ENCODE measurements at places on chromosomes 13 and 19.

DNA sequence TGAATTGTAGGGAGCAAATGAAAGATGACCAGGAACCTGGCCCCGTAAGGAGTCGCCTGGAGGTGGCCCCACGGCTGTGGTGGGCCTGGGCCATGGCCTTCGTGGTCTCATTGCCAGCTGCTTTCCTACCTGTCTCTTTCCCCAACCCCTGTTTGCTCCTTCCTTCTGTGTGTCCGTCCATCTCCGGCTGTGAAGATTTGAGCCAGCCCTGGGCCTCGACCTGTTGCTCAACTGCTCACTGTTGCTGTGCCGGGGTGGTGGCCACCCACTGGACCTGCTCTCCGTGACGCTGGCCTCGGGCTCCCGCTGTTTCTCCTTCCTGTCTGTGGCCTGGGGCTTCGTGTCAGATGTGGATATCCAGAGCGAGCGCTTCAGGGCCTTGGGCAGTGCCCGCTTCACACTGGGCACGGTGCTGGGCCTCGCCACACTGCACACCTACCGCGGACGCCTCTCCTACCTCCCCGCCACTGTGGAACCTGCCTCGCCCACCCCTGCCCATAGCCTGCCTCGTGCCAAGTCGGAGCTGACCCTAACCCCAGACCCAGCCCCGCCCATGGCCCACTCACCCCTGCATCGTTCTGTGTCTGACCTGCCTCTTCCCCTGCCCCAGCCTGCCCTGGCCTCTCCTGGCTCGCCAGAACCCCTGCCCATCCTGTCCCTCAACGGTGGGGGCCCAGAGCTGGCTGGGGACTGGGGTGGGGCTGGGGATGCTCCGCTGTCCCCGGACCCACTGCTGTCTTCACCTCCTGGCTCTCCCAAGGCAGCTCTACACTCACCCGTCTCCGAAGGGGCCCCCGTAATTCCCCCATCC is 8.5 kb downstream of the DBP start:
- DNase-seq, result no peak

DNA sequence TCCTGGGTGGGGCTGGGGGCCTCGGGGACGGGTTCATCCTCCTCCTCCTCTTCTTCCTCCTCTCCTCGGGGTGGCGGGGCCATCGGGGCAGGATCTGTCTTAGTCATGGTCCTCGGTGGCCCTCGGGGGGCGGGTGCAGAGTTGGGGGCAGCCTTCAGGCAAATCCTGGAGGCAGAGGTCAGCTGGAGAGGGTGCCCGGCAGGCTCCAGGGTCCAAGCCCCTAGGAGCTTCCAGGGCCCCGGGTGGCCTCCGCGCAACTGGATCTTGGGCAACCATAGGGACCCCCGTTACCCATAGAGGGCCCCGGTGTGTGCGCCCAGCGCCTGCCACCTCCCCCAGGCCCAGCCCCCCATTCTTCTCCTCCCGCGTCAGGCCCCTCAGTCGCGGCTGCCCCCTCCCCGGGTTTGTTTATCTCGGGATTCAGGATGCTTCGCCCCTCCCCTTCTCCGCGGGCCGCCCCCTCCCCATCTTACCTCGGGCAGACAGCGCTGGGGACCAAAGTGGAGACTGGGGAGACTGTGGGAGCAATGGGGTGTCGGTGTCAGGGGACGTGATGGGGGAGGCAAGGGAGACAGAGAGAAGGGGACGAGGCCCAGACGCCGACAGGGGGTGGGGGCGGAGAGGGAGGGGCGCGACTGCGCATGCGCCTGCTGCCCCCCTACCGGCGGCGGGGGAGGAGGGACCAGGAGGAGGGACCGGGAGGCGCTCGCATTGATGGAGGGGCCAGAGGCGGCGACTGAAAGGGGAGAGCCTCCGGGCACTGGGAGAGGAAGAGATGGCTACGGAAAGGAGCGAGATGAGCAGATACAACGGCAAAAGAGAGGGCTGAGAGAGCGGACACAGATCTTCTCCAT is at the start of gene CLIP3:
Gene CLIP3 (minus strand): TSS at position 623 of the 854 bp plus-strand sequence. CDS start 516 bp downstream, at position 107.
- DNase-seq, result peak; percentile 31

DNA sequence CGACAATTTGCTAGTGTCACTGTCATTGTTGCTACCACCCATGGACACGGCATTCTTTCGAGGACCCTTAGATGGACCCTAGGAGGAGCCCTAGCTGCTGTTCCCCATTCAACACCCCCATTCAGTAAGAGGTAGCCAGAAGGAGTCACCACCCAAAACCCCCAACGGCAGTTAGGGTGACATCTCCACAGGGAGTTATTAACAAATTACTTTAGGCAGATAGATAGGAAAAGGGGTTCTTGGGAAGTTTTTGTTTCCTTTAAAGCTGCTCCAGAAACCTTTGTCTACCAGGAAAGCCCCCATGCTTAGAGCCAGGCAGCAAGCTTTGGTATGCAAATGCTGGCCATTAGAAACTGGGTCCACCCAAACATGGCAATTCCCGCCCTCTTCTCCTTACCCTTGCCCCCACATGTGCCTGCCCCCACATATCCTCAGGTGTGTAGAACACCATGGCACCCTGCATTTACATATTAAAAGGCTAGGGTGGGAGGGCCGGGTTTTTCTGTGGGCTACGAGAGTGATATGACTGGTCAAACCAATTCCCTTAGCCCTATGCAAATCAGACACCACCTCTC is 190.9 kb downstream of the SLITRK6 start:
- DNase-seq, result no peak

DNA sequence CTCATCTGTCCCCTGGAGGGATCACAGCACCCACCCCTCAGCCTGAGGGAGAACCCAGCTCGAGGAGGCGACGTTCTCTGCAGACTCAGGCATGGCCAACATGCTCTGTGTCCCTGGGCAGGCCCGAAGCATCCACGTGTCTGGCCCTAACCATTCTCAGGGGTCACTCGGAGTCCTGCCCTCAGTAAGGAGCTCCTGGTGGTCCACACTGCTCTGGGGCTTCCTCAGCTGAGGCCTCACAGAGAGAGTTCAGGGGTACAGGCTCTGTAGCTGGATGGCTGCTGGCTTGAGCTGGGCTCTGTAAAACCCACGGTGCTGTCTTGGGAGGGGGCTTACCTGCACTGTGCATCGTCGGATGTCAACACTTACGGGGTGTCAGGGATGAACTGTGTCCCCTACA is 4.4 kb upstream of the SIGLEC8 start:
- no peak for DNase-seq

GRCh38 chr13:96743296-96744089 is 250.8 kb downstream of the OXGR1 start:
- no peak for DNase-seq

- DNase-seq, result no peak
Measured at GRCh38 chr19:31232871-31233270, 116.4 kb downstream of the TSHZ3 start.

GRCh38 chr19:34982275-34982674 is 17.8 kb upstream of the GRAMD1A start:
- DNase-seq, result no peak

GRCh38 chr19:16593181-16593580 is 21.0 kb upstream of the SLC35E1 start:
- no peak for DNase-seq

DNA sequence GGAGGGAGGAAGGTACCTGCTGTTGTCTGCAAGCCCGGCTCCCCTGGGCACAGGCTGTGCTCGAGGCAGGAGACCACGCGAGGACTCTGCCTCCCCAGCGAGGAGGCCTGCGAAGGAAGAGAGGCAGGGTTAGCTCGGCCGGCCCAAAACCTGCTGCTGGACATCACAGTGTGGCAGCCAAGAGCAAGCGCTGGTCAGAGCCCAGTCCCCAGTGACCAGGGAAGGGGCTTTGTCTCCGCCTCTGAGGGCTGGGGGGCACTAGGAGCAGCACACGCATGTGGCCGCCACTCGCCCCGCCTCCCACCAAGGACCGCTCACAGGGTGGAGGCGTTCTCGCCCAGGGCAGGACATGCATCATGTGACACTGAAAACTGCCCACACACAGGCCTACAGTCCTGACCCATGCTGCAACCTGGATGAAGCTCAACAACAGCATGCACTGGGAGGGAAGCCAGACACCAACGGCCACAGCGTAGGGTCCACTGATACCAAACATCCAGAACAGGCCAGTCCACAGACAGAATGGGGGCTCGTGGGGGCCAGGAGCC is 8.5 kb downstream of the MIER2 start:
- DNase-seq, result no peak

GRCh38 chr19:30168760-30169159 is 203.4 kb upstream of the ZNF536 start:
- DNase-seq, result no peak

- DNase-seq, result no peak
Measured at GRCh38 chr19:13812544-13812943, 17.3 kb downstream of the ZSWIM4 start.

GRCh38 chr19:18098891-18099622 is 1.5 kb downstream of the MAST3 start:
- DNase-seq, result no peak

- no peak for DNase-seq
Measured at GRCh38 chr13:105825071-105825470, 710.4 kb downstream of the EFNB2 start.

GRCh38 chr13:66212511-66212910 is 1017.6 kb downstream of the PCDH9 start:
- DNase-seq, result no peak

- DNase-seq, result no peak
Measured at GRCh38 chr19:47467914-47468313, 3.8 kb downstream of the SLC8A2 start.

DNA sequence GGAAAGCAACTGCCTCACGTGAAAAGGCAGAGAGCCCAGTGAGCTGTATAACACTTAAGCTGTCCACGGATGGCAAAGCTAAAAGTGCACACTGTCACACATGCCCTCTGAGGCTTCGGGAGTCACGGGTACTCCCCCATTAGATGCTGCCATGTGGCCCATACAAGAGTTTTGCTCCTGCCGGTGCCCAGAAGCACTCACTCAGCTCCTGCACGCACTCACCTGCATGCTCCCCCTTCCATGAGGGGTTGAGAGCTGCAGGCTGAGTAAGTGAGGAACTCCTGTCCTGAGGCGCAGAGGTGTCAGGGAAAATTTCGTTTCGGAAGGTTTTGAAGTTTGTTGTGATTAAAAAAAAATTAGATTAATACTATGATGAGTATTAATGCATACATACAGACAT is 939.2 kb upstream of the ATXN8OS start:
- no peak for DNase-seq

DNA sequence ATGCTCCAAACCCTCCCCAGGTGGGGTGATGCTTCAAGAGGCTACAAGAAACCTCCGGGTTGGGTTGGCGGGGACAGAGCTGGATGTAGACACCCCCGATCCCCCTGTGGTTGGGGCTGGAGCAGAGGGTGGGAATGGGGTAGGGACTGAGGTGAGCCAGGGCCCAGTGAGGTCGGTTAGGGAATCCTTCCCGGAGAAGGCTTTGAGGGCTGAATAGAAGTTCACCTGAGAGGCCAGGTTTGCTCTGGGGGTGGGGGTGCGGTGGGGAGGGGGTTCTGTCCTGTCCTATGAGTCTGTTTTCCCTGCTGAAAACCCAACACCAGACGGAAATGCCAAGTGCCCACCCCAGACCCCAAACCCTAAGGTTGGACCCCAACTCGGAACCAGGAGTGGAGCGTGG is 69.1 kb downstream of the CELF5 start:
- DNase-seq, result no peak

- no peak for DNase-seq
Measured at GRCh38 chr13:41411522-41411921, 45.8 kb upstream of the RGCC start.

DNA sequence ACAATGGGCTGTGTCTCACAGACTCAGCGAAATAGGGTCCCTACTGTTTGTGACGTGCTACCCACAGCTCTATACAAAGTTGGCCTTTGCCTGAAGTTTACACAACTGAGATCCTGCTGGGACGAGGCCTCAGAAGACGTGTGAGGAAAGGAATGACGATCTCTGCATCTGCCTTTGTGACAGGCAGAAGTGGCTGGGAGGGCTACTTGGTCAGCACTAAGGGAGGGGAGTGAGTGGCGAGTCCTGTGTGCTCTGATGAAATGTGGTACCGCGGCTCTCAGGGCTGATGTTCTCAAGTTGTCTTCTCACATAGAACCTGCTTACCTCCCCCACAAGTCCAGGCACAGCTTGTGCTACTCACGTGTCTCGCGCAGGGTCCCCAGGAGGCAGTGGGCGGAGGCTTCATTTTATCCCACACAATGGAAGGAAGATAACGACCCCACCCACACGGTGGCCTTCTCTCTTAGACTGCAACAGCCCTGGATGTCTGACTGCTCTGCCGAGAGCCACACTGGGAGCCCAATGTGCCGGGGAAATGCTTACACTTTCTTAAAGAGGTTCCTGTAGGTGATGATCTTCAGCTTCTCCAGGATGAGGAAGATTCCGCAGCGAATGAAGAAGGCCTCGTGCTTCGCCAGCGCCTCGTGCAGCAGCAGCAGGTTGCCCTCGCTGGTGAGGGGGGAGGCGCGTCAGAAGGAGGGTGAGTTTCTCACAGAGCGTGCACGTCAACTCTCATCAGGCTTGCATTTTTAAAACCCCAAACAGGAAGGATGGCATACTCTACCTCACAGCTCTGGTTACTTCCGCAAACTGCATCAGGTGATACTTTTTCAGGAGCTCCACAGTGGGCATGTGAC is 21.2 kb downstream of the PROZ start:
- no peak for DNase-seq

- DNase-seq, result no peak
Measured at GRCh38 chr13:34070544-34071303, 252.8 kb downstream of the RFC3 start.

GRCh38 chr13:80312967-80313366 is 28.0 kb downstream of the SPRY2 start:
- DNase-seq, result no peak

GRCh38 chr13:66689628-66690027 is 540.5 kb downstream of the PCDH9 start:
- DNase-seq, result no peak

DNA sequence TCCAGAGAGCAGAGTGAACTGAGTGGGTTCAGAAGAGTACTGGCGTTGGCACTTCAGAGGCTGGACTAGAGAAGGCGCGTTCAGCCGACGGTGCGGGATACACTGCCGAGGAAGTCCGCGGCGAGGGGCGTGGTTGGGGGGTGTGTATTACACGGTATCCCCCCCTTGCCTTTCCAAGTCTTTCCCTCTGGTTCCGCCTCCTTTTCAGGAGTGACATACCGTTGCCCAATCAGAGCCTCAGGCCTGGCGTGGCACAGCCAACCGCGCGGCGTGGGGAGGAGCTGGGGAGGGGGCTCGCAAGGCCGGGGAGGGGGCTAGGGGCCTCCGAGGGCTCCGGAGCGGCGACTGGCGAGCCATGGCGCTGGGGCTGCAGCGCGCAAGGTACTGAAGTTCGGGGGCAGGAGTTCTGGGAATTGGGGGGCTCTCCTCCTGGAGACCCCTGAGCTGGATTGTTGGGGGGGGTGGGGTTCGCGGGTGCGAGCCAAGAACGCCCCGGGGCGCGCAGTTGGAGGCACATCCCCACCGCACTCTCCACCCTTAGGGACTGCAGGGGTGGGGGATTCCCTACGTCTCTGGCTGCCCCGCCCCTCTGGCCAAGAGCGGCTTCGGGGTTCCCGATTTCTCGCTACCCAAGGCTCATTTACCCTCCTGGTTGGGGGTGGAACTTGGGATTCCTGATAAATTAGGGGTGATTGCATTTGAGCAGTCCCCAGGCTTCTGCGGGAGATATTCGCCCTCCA is at the start of gene HIF3A:
Gene HIF3A (plus strand): TSS at position 321 of the 740 bp plus-strand sequence. CDS start 35 bp downstream, at position 356.
- no peak for DNase-seq

GRCh38 chr19:1089891-1090290 is 5.3 kb downstream of the POLR2E start:
- DNase-seq, result no peak

GRCh38 chr19:11414544-11414943 is 4.6 kb downstream of the RGL3 start:
- no peak for DNase-seq

Data from stimulated activated CD8-positive, alpha-beta memory T cell treated with anti-CD3 and anti-CD28 coated beads, Interleukin-15, amount 100 ng/mL, for 48 hours (primary cell).